ENCODE measurements at places on chromosomes 5 and 9.

DNA sequence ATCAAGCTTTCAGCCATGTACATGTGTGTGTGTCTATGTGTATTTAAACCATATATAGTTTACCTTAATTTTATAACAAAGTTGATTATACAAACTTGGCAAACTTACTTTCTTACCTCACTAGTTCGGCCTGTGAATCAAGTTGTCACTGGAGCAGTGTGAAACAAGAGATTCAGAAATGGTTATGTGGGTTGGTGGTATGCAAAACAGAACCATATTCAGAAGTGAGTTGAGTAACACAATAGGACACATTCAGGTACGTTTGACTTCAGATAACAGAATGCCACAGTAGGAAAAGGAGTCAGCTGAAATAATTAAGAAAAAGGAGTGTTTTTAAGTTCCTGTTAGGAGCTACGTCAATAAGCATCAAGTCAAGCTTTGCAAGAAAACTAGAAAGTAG lies 21.5 kb downstream of the XPA start:
- no peak for DNase-seq

DNA sequence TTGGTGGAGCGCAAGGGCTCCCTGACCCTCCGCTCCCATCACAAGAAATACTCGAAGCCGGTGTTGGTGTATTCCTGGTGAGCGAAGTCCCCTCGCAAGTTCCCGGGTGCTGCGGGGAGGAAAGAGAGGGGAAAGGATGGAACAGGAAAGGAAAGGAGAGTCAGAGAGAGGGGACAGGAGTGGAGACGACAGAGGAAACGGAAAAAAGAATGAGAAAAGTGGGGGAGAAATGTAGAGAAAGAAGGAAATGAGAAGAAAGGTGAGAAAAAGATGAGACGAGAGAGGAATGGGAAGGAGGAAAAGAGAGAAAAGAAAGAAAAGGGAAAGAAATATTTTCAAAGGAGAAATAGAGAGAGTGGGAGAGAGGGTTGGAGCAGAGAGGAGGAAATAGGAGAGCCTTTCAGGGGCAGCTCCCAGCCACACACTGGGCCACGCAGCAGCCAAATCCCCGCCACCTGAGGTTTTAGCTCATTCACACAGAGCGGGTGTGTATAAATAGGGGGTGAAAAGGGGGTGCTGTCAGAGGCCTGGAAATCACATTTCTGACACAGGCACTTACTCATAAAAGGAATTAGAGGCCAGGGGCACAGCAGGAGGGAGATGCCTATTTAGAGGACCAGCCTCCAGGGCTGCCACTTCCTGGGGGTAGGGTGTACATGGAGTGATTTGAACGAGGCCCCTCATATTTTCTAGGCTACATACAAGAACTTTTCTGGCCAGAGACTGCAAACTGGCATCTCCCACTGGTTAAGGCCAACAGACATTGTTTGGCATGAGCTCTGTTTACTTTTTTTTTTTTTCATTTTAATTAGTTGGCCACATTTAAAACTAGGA lies 555 bp downstream of the CFAP95 start:
- DNase-seq, result no peak

GRCh38 chr5:124581738-124582560 lies 164.5 kb downstream of the ZNF608 start:
- DNase-seq, result no peak

- no peak for DNase-seq
These were observed 29.1 kb downstream of the SNCAIP start for GRCh38 chr5:122341087-122341486.

DNA sequence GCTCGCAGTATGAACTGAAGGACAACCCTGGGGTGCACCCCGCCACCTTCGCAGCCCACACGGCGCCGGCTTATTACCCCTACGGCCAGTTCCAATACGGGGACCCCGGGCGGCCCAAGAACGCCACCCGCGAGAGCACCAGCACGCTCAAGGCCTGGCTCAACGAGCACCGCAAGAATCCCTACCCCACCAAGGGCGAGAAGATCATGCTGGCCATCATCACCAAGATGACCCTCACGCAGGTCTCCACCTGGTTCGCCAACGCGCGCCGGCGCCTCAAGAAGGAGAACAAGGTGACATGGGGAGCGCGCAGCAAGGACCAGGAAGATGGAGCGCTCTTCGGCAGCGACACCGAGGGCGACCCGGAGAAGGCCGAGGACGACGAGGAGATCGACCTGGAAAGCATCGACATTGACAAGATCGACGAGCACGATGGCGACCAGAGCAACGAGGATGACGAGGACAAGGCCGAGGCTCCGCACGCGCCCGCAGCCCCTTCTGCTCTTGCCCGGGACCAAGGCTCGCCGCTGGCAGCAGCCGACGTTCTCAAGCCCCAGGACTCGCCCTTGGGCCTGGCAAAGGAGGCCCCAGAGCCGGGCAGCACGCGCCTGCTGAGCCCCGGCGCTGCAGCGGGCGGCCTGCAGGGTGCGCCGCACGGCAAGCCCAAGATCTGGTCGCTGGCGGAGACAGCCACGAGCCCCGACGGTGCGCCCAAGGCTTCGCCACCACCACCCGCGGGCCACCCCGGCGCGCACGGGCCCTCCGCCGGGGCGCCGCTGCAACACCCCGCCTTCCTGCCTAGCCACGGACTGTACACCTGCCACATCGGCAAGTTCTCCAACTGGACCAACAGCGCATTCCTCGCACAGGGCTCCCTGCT lies 3.8 kb downstream of the IRX1 start:
- no peak for DNase-seq

DNA sequence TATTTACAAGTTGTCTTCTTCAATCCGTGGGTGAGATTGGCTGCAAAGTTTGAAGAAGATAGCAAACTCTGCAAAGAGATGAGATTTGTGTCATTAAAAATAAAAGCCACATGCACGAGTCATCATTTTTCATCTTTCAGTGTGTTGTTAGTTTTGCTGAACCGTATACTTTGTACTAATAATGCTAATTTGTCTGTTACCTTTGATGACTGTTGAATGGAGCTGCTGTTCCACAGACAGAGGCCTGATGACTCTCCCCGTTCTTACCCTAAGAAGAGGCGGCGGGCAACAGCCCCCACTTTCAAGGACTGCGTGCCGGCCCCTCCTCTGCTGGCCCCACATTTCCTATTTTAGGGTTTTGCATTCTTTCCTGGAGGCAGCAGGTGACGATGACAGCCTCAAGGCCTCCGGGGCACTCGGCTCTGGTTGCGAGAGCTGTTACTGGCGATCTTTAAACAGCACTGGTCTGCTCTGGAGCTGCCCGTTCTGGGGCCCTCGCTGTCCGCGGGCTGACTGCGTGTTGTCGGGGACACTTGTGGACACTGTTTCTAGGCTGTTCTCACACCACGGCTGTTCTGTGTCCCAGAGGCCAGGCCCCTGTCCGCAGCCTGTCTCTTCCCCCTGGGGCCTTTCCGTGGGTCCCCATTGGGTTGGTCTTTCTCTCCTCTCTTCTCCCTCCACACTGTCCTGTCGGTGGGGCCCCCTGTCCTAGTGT lies 35.1 kb downstream of the NDUFS6 start:
- DNase-seq, result no peak

- DNase-seq, result no peak
These were observed 20.1 kb upstream of the MARCHF6 start for GRCh38 chr5:10333154-10334006.

DNA sequence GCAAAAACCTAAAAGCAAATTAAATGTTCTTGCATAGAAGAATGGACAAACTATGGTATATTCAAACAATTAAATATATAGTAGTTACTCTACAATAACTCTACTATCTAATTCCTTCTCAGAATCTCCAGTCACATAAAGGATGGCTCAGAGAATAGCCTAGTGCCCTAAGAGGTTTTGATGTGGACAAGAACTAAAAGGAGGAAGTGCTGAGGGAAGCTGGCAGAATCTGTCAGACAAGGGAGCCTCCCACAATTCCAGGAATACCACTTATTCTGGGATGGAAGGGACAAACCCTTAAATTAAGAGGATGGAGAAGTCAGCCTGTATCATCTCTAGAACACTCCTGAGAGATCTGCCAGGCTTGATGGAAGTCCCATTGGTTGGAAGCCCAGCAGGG lies 30.4 kb downstream of the TNFSF8 start:
- DNase-seq, result no peak

DNA sequence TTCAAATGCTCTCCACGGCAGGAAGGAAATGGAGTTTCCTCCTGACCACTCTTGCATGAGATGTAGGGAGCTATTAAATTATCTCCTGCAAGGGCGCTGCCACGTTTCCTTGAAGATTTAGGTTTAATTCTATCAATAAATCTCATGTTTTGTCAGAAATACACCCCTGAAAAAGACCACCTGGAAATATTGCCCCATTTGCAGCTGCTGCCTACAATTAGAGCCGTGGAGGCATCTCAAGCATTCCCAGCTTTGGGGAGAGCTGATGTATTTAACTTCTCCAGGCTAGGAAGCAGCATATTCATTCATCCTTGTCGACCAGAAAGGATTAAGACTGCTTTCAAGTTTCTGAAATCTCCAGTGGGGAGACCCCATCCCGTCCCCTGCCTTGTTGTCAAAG lies 40.5 kb downstream of the CCNJL start:
- DNase-seq, result no peak

GRCh38 chr5:99243111-99243510 lies 314.3 kb upstream of the CHD1 start:
- no peak for DNase-seq

DNA sequence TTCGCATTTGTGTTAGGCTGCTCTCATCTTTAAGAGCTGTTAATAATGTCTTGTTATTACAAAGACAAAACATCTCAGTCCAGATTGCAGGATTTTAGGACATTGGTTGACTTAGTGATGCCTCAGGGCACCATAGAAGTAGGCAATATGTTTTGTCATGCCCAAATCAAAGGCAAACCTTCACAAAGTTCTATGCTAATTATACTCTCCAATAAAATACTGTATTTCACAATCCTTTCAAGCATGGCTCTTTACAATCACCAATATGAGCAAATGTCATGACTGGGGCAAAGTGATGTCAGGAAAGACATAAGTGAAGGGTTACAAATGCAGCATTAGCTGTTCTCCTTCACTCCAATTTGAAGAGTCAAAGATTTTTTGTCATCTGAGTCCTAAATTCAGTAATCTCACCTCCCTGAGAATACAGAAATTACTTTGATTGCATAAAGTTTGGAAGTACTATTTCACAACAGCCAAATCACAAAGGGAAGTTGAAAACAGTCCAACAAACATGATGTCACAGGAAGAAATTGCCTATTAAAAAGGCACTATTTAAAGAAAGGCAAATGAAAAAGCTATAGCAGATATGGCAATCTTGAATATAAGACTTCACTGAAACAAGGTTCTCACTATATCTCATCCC lies 303.2 kb downstream of the PRR16 start:
- DNase-seq, result no peak

GRCh38 chr5:167699432-167699831 lies 592.0 kb upstream of the WWC1 start:
- no peak for DNase-seq

DNA sequence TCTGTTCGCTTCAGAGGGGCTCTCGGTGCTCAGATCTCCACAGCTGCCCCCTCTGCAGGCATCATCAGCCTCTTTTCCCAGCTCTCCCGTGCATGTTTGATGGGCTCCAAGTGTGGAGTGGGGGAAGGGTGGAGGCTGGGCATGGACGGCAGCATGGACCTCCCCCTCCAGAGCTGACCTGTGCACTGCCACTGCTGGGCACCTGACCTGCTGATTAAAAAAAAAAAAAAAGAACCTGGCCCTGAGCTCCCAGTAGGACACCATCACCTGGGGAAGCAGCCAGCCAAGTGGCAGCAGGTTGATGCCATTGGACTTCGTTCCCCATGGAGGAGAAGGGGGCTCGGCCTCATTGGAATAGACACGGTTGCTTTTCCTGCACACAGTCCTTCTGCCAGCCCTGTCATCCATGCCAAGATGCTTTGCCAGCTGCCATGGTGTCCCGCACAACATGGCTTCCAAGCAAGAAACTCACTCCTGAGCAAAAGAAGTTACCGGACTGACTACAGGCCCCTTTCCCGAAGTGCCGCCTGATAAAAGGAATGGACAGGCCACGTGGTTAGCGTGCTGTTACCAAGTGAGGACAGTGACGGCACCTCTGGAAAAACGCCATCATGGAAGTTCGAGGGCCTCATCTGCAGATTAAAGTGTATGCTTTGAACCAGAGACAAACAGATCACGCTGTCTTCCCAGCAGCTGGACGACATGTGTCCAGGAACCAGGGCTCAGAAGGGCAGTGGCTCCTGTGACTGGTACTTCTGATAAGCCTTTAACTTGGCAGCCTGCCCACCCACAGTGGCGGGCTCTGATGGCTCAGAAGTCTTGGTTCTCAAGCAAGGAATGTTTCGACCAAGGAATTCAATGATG lies 14.7 kb upstream of the BRD3OS start:
- no peak for DNase-seq

- DNase-seq, result no peak
These were observed 3.1 kb downstream of the CLTB start for GRCh38 chr5:176413255-176413565.

DNA sequence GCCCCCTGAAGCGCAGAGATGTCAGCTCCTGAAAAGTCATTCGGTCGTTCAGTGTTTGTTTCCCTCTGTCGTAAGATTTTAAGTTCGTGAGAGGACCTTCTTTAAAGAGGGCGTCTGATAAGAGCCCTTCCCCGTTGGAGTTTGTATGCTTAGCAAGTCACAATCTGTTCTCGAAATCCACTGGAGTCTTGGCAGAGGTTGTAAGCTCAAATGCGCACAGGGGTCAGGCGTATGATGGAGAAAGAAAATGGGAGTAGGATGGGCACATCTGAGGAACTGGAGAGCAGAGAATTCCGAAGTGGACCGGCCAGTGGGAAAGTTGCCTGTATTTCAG lies 710 bp downstream of the HSD17B4 start:
- DNase-seq, result no peak

DNA sequence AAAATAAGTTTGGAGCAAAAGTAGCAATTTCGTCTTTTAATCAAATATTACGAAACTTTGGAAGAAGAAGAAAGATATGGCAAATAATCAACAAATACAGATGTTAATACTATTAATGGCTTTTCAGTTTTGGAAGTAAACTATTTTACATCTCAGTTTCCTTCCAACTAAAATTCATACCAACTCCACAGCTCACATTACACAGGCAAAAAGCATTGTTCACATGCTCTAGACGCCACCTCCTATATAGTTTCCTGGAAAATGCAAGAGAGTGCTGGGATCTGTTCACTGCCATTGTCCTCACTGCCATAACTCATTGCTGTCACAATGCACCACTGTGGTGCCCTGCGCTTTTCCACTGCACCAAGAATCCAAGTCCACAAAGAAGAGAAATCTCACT lies 149.0 kb upstream of the FTMT start:
- DNase-seq, result no peak

- DNase-seq, result no peak
These were observed 1.9 kb downstream of the NPDC1 start for GRCh38 chr9:137044037-137044436.

- DNase-seq, result no peak
These were observed 42.7 kb upstream of the AKNA start for GRCh38 chr9:114430457-114430856.

GRCh38 chr9:4764033-4764432 lies 23.0 kb upstream of the AK3 start:
- no peak for DNase-seq

All from stimulated activated CD4-positive, alpha-beta T cell treated with anti-CD3 and anti-CD28 coated beads, Interleukin-1b, Interleukin-23, amount 100 ng/mL, for 4 hours (primary cell).